ENCODE measurements at places on chromosomes 2 and 18.

- no peak for DNase-seq
These were observed 75.0 kb downstream of the GLI2 start for GRCh38 chr2:120810639-120811038.

DNA sequence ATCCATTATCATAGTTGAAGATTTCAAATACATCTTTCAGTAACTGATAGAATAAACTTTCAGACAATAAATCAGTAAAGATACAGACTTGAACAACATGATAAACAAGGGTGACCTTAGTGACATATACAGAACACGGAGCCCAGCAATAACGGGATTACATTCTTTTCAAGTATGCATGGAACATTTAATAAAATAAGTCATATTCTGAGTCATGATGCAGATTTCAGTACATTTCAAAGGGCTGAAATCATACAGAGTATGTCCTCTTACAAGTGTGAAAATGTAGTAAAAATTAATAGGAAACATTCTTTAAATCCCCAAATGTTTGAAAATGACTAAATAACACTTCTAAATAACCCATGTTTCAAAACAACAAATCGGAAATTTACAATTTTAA is 17.2 kb upstream of the KLHL29 start:
- no peak for DNase-seq

GRCh38 chr18:63963615-63964256 is 6.1 kb upstream of the SERPINB8 start:
- peak; percentile 13 for DNase-seq

DNA sequence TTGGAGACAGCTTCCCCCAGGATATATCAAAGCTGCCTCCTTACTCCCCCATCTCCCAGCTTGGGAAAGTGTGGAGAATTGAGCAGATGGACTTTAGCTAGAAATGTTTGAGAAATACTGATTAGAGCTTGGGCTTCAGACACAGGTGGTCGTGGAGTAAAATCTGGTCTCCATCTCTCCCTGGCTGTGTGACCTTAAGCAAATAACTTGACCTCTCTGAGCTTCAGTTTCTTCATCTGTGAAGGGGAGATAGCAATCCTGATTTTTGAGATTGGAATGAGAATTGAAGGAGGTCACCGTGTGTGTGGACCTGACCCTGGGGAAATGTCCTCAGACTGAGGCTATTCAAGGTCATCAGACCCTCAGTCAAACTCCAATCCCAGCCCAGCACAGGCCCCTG is 3.6 kb downstream of the GNLY start:
- no peak for DNase-seq

GRCh38 chr2:83342860-83343329 is 1116.2 kb downstream of the SUCLG1 start:
- DNase-seq, result no peak

GRCh38 chr2:138424436-138425140 is 77.0 kb upstream of the SPOPL start:
- no peak for DNase-seq

- DNase-seq, result no peak
These were observed 121.9 kb downstream of the TNS1 start for GRCh38 chr2:217880891-217881290.

- no peak for DNase-seq
These were observed 83.7 kb upstream of the RBM44 start for GRCh38 chr2:237714690-237715458.

GRCh38 chr2:195051401-195051800 is 605.6 kb upstream of the SLC39A10 start:
- no peak for DNase-seq

GRCh38 chr2:144479659-144480058 is 40.3 kb downstream of the ZEB2 start:
- DNase-seq, result no peak

- DNase-seq, result no peak
These were observed 55.2 kb upstream of the REV1 start for GRCh38 chr2:99545066-99545465.

- peak; percentile 88 for DNase-seq
These were observed at the start of the genes CEBPZ and NDUFAF7 for GRCh38 chr2:37231241-37232130. CEBPZ (minus strand) TSS chr2:37231596; CDS start chr2:37231567, 29 bp downstream. NDUFAF7 (plus strand) TSS chr2:37231658; CDS start chr2:37231706, 48 bp downstream.

GRCh38 chr18:46110406-46110805 is 6.2 kb downstream of the HAUS1 start:
- DNase-seq, result no peak

DNA sequence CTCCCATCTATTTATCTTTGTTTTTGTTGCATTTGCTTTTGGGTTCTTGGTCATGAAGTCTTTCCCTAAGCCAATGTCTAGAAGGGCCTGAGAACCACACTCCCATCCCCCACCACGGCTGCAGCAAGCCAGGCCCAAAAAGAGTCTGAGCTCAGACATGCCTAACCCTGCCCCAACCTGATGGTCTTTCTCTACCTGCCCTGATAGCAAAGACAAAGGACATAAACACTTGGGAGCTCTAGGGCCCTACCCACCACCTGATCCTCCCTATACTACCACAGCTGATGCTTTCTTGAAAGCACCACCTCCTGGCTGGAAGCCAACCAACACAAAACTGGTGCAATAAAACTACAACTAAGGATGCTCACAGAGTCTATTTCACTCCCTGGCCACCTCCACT is 233.4 kb downstream of the WDR7 start:
- no peak for DNase-seq

- no peak for DNase-seq
These were observed 45.1 kb downstream of the HS6ST1 start for GRCh38 chr2:128273469-128274081.

GRCh38 chr2:197286805-197287595 is 23.6 kb downstream of the ANKRD44 start:
- peak; percentile 55 for DNase-seq

DNA sequence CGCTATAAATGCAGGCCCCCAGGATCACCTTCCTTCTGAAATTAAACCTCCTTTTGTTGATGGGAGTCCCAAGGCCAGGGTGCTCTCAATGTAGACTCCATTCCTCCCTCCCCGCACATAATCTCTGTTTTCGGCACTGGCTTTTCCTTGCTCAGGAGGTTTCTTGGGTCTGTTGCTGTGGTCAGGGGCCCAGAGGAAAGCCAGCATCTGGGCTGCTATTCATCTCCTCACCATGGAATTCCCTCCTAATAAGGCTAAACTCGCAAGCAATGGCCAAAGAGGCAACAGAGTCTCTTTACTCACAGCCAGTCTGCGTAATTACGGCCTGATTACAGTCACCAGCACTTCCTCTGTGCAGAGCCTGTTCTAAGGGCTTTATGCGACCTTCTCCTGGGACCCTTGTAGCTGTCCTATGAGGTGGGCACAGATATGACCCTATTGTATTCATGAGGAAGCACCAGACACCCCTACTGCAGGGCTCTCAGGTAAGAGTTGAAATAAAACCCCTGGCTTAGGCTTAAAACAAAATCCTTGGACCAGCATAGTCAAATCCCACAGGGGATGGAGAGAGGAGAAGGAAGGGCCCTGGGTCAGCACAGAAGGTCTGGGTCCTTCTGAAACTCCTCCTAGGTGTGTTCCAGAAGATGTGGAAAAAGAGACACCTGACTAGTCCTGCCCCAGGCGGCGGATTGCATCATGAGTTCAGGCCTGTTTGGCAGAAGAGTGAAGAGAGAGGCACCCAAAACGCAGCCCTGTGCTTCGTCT is 105.0 kb upstream of the SH3BP4 start:
- DNase-seq, result no peak

GRCh38 chr18:23761941-23762340 is 72.7 kb downstream of the LAMA3 start:
- no peak for DNase-seq

GRCh38 chr2:11562011-11562410 is 28.2 kb downstream of the GREB1 start:
- DNase-seq, result no peak

DNA sequence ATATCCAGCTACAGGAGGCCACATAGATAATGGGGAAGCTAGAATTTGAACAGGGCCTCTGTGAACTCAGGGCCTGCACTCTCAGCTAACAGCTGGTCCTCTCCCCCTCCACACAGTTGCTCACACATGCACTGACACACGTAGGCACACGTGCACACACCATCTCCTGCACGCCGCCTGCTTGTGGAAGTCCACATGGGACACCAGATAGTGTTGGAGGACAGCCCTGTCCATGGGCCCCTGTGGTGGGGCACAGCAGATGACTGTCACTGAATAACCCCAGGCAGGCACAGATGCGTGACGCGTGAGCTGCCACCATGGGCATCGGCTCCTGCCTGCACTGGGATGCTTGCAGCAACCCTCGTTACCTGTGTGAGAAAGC is 52.9 kb downstream of the ADI1 start:
- DNase-seq, result no peak

- DNase-seq, result no peak
These were observed 46.4 kb upstream of the INHBB start for GRCh38 chr2:120299561-120299960.

- no peak for DNase-seq
These were observed 690.6 kb upstream of the SLC8A1 start for GRCh38 chr2:41142478-41142877.

DNA sequence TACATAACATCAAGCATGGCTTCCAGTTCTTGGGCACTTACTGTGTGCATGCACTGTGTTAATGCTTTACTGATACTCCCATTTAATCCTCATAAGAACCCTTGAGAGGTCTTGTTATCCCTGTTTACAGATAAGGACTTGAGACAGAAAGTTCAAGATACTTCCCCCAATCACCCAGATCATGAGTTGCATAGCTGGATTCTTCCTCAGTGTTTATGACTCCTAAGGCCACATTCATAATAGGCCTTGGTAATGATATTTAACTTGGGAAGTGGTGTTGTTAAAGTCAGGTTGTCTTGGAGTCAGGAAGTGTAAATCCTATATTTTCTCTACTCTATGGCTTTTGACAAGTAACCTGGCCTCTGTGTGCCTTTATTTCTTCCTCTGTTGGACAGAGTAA is 22.7 kb downstream of the NOSTRIN start:
- no peak for DNase-seq

GRCh38 chr2:235903782-235904584 is 264.2 kb downstream of the GBX2 start:
- DNase-seq, result no peak

DNA sequence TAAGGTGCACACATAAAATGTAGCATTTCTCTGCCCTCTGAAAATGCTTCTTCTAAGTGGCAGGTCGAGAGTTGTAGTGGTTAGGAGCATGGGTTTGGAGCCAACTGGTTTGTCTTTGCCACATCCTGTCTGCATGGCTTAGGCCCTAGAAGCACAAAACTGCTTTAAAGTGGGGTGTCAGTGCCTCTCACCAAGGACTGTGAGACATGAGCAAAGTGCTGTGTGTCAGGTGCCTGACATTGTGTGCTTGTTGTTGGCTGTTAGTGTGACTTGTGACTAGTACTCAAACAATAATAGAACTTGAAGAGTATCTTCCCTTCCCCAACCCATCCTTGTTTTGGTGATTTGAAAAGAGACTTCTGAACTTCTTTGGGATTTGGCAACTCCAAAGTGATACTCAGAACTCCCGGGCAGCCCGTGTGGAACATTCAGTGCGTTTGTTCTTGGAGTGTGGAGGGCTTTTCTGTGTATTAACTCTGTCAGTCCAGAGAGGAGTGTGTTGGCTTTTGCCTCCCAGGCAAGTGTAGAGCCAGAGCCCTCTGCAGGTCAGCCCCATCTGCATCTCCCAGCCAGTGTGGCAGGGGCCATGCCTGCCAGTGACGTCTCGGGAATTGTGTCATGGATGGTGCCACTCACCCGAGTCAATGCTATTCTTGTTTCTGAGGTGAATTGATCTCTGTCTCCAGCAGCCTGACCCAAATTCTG is 5.0 kb downstream of the MGAT5 start:
- DNase-seq, result peak; percentile 40

- DNase-seq, result no peak
These were observed 71.9 kb downstream of the TNFRSF11A start for GRCh38 chr18:62396967-62397366.

DNA sequence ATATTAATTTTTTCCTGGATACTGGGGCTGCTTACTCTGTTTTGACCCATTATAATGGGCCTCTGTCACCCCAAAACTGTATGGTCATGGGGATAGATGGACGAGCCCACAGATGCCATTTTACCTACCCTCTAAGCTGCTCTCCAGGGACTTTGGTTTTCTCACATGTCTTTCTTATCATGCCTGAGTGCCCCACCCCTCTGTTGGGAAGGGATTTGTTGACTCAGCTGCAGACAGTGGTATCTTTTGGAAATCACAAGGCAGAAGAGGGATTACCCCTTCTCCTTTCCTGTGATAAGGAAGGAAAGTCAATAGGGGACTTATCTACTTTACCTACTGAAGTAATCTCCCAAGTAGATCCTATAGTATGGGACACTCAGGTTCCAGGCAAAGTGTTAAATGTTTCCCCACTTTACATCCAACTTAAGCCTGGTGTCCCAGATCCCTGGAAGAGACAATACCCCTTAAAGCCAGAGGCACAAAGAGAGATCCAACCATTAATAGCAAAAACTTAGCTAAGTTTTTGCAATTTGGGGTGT is 182.7 kb downstream of the RNF152 start:
- DNase-seq, result no peak

GRCh38 chr18:61398961-61399705 is 65.9 kb downstream of the CDH20 start:
- no peak for DNase-seq

GRCh38 chr2:174198846-174199564 is 49.3 kb downstream of the OLA1 start:
- DNase-seq, result no peak

DNA sequence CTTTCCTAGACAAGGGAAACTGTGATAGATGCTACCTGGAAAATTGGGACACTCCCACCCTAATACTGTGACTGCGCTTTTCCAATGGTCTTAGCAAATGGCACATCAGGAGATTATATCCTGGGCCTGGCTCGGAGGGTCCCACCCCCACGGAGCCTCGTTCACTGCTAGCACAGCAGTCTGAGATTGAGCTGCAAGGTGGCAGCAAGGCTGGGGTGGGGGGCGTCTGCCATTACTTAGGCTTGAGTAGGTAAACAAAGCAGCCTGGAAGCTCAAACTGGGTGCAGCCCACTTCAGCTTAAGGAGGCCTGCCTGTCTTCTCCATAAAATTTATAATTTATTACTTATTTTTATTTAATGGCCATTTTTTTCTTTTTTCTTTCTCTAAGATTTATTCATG is 802.1 kb upstream of the SLC39A10 start:
- no peak for DNase-seq

GRCh38 chr2:140348826-140349225 is 1568.6 kb upstream of the NXPH2 start:
- no peak for DNase-seq

- no peak for DNase-seq
These were observed 8.5 kb downstream of the ZNF516 start for GRCh38 chr18:76486574-76486973.

DNA sequence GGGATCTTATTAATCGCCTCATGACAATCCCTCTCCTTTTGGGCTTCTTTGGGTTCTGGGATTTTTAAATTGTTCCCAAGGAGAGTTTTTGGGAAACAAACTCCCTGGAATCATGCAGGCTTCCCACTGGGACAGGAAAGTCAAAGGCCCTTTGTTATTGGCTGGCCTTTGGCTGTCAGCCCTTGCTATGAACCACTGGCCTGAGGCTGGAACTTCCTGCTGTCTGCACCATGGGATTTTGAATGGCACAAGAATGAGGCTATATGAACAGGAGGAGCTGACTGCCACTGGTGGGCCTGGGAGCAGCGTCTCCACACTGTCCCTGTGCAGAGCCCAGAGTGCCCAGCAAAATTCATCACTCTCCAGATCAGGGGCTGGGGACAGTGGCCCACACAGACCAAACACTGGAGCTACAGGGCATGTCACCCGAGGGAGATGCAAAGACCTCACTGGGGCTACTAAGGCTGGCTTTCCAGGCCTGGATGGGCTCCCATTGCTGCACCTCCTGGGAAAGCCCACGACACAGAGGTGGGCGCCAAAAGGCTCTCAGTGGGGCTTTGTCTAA is 35.7 kb downstream of the STEAP3 start:
- no peak for DNase-seq

- DNase-seq, result no peak
These were observed 19.4 kb upstream of the SOX11 start for GRCh38 chr2:5672749-5673144.

- DNase-seq, result no peak
These were observed 213.0 kb downstream of the GLI2 start for GRCh38 chr2:120948662-120949011.

All from stimulated activated CD4-positive, alpha-beta T cell treated with anti-CD3 and anti-CD28 coated beads, Interleukin-4, amount 100 ng/mL, for 4 hours (primary cell).